CD4-positive, alpha-beta T cell treated with Interleukin-17A for 1 hour (primary cell): ENCODE measurements at places on chromosomes 2 and 18.

DNA sequence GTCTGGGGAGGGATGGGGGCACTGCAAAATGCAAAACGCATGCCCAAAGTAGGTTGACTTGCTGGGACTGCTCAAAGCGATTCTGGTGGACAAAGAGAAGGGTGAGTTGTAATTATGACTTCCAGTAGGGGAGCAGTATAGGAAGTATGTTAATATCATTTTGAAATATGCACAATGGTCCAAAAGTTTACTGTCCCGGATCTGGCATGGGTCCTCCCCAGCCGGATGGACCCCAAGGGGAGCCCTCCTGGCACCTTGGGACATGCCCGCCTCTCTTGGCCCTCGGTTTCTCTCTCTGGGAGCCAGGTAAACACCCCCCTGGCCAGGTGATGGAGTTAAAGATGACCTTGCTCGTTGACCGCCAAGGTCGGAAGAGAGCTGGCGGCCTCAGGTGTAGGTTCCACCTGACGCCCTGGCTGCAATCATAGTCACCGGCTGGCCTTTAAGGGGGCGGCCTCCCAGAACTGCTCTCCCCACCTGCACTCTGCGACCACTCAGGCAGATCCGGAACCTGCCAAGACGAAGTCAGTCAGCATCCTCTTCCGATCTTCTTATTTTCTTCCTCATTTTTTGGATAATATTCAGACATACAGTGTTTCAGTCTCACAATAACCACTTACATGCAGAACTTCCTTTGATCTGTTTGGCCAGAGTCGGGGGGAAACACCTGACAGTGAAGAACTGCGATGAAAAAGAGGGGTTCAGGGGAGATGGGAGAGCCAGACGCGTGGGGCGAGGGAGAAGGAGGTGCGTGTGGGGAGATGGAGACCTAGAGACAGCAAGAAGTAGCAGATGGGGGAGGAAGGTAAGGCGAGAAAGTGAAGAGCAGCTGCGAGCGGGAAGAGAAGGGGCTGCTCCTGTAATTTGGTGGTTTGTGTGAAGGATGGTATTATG lies 148.3 kb downstream of the MEIS1 start:
- DNase-seq, result no peak

- no peak for DNase-seq
Measured at GRCh38 chr2:20145497-20146193, 79.3 kb downstream of the SDC1 start.

- no peak for DNase-seq
Measured at GRCh38 chr2:127093648-127094210, 13.2 kb downstream of the BIN1 start.

GRCh38 chr2:19300961-19301360 lies 57.5 kb downstream of the OSR1 start:
- no peak for DNase-seq

- no peak for DNase-seq
Measured at GRCh38 chr2:189595417-189595816, 14.8 kb upstream of the SLC40A1 start.

GRCh38 chr18:80109676-80110078 lies 615 bp downstream of the ADNP2 start:
- DNase-seq, result peak; percentile 31

DNA sequence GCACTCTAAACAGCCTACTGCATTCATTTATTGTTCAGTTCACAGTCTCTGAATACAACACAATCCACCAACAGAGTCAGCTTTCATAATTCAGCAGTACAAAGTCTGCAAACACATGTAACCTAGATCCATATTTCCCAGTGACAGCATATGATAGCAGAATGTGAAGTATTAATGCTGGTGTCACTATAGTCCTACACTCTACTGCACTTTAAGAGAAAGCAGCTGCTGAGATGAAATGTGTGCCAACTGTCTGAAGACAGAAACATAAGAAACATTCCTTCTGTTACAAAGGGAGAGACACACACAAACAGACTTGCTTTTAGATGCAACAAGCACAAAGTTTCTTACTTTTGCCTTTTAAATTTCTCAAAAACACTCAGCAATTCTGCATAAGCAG lies 441.8 kb downstream of the ZEB2 start:
- no peak for DNase-seq

- DNase-seq, result no peak
Measured at GRCh38 chr2:137928547-137929518, 35.4 kb upstream of the HNMT start.

DNA sequence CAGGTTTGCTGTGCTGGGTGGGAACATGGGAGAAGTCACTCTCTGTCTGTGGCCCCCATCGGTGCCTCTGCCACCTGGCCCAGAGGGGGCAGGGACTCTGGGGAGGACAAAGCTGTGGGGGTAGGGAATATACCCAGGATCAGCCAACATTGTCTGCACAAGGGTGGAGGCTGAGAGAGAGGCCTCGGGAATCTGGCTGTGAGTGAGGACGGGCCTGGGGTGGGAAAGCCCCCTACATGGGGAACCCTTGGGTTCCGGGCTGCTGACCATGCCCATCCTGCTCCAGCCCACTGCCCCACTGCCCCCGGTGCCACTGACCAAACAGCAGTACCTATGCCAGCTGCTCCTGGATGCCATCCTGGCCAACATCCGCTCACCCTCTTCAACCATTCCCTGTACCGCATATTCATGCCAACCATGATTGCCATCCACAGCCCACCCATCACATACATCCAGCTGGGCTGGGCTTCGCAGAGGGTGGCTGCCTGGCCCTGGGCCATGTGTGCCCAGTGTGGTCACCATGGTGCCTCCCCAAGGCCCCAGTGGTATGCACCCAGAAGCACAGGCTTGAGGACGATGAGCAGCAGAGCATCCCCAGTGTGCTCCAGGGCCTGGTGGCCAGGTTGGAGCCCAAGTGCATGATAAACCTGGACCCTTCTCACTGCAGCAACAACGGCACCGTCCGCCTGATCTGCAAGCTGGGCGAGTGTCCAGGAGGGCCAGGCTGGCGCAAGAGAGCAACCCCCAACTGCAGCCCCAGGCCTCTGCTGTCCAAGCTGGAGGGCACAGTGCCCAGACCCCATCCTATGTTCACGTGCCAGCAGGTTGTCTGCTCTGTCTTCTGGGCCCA lies 6.9 kb upstream of the POTEF start:
- no peak for DNase-seq

GRCh38 chr2:113156278-113157117 lies 17.3 kb upstream of the PSD4 start:
- DNase-seq, result no peak

DNA sequence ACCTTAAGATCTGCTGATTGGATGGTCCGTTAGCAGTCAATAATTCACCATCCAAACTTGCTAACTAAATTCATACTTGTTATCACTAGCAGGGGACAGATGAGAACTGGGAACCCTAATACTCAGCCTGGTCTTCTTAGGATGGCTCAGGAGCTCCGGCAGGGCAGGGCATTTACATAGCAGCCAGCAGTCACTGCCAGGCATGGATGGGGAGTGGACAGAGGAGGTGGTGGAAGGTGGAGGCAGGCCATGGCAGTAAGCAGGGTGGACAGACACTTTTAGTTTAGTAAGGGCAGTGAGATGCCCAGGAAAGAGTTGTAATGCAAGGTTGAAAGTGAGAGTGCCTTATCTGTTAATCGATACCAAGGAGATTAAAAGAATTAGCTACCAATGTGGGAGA lies 392.2 kb upstream of the CHST9 start:
- DNase-seq, result no peak

DNA sequence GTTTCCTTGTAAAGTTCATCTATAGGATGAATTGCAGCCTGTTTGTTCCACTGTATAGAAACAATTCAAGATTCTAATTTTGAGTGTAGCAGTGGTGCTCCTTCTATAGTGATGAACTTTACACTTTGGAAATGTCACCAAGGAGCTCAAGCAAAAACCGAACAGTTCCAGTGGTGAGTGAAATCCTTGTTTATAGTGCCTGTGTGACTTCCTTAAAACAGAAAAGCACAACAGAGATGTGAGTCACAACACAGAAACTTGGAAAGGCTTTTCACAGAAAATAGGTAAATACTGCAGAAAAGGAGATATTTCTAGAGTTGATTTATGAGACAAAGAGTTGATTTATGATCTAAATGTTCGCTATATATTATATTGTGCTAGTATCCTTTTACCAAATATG lies 482.0 kb downstream of the PTPRM start:
- DNase-seq, result no peak
